Ecto neural progenitor cell (in vitro differentiated cells): ENCODE measurements at places on chromosomes 3 and 15.
A peak's percentile ranks its signal among the peaks of the same experiment; 100 is the strongest.

- DNase-seq: no peak
Observed at GRCh38 chr15:70060214-70060992, 37.3 kb downstream of the TLE3 start.

- DNase-seq: peak; percentile 86
Observed at GRCh38 chr3:133040696-133041523, 2.7 kb downstream of the TMEM108 start.

- no peak for DNase-seq
Observed at GRCh38 chr3:197692641-197693040, 44.1 kb downstream of the RUBCN start.

GRCh38 chr3:99933971-99934750 is 116.5 kb downstream of the CMSS1 start:
- DNase-seq: no peak

DNA sequence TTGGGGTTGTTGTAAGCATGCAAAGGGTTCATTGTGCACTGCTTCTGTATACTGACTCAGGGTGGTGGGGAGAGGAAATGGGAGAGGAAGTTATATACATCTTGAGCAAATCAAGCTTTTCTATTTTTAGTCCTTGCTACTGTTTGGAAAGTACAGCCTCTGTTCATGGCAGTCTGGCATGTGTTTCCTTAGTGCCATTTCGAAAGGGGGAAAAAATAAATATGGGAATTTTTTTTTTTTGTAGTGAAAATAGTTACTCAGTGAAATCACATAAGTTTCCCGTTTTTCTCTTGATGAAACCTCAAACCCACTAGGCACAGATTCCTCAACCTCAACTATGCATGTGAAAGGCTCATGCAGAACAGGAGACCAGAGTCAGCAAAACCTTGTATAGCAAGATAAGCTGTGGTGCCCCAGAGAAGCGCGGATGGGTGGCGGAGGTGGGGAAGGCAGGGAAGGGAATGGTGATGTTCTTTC is 353.3 kb downstream of the LPP start:
- no peak for DNase-seq

GRCh38 chr15:49901996-49902684 is 216.9 kb downstream of the ATP8B4 start:
- no peak for DNase-seq

DNA sequence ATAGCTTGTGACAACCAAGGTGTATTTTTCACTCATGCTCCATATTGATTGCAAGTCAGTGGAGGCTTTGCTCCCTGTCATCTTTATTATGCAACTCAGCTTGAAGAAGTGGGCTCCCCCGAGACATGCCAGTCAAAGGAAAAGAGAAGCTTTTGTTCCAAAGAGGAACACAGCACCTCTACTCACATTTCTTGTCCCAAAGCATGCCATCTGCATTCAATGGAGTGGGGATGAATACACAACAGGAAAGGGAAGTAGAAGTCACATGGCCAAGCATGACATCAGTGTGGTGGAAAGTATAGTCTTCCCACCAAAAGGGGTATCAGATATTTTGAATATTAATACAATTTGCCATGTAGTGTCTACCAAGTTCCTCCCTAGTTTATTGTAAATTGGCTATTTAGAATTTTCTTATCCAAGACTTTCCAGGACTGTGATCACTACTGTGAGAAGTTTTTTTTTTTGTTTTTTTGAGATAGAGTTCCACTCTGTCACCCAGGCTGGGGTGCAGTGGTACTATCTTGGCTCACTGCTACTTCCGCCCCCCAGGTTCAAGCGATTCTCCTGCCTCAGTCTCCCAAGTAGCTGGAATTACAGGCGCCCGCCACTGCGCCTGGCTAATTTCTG is 114.5 kb downstream of the GMPS start:
- DNase-seq: no peak

DNA sequence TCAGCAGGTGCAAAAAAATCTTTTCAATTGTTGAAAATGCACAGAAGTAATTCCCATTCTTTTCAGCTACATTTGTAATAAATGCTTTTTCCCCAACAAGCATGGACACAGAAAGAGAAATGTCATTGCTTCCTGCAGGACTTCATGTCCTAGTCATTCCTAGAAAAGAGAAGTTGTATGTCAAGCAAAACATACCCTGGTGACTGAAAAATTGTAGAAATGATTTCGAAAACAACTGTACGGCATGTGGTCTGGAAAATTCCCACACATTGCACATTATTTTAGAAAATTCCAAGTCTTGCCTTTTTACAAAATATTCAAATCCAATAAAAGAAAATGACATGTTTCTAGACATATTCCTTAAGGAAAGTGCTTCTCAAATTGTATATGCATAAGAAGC is 50.4 kb upstream of the ALCAM start:
- DNase-seq: no peak

DNA sequence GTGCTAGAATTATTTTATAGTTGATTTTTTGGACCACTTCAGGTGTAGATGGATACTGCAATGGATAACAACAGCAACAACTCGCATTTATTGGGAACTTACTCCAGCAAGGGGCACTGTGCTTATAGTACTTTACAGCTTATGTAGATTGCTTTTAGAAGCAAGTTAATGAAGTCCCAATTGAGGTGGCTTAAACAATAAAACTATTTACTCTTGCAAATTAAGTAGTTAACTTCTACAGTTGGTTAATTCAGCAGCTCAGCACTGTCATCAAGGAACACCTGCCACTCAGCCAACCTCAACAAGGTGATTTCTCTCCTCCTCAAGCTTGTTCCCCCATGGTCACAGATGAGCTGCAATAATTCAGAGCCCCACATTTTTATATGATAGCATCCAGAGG is 124.1 kb downstream of the RASA2 start:
- no peak for DNase-seq

GRCh38 chr3:85725809-85726208 is 767.0 kb downstream of the CADM2 start:
- DNase-seq: no peak

GRCh38 chr3:124999317-124999716 is 56.5 kb downstream of the HEG1 start:
- no peak for DNase-seq

GRCh38 chr3:159632851-159633250 is 355.8 kb upstream of the IL12A start:
- DNase-seq: no peak

GRCh38 chr3:23219117-23219516 is 16.0 kb downstream of the UBE2E2 start:
- no peak for DNase-seq

DNA sequence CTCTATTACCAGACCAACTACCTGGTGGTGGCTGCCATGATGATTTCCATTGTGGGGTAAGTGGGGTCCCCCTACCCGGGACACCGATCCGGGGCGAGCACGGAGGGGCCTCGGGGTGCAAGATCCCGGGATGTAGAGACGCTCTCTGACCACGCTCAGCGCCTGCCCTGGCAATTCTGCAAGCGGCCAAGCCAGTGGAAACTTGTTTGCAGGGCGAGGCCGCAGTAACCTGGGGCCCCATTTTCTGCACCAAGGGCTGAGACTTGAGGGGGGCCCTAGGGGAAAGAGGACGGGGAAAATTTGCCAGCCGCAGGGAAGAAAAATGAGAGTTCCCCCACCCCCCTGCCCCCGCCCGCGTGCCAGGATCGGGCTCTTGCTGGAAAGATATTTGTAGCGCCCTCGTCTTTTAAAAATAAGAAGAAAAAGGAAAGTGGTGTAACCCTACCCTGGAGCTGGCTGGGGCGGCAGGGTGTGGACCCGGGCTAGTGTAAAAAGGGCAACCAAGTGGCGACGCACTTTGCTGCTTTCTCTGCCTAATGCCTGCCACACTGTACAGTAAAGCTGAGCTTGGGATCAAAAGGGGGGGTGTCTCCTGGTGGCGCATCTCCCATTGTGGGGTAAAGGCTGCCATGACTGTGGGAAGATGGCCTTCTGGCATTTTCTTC is 563 bp downstream of the ARL6IP5 start:
- no peak for DNase-seq

DNA sequence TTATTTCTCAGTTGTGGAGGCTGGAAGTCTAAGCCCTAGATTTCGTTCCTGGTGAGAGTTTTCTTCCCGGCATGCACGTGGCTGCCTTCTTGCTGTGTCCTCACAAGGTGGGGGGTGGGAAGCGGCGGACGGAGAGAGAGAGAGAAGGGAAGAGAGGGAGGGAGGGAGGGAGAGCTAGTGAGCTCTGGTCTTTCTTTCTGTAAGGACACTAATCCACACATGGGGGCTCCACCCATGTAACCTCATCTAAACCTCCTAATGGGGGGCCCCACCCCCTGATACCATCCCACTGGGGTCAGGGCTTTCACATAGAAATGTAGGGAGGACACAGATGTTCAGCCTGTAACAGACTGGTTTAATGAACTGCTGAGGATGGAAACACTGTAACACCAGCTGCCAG is 7.3 kb downstream of the FBLN2 start:
- no peak for DNase-seq

- DNase-seq: no peak
Observed at GRCh38 chr3:69791106-69791505, 51.8 kb downstream of the MITF start.

- no peak for DNase-seq
Observed at GRCh38 chr15:78207641-78208340, 26.6 kb downstream of the ACSBG1 start.

DNA sequence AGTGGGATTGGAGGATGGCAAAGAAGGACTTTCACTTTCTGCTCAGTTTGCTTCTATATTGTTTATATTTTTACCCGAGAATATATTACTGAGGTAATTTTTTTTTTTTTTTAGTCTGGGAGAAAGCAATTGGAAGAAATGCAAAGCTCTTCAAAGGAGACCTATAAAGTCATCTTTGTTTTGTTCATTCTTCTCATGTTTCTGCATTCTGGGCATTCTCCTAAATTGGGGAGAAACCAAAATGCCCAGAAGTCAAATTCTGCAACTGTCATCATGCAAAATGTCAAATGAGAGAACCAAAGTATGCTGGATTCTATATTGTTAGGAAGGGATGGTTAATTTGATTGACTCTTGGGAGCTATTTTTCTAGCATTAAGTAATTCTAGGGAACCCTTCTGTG is 168.3 kb upstream of the TSC22D2 start:
- DNase-seq: no peak

DNA sequence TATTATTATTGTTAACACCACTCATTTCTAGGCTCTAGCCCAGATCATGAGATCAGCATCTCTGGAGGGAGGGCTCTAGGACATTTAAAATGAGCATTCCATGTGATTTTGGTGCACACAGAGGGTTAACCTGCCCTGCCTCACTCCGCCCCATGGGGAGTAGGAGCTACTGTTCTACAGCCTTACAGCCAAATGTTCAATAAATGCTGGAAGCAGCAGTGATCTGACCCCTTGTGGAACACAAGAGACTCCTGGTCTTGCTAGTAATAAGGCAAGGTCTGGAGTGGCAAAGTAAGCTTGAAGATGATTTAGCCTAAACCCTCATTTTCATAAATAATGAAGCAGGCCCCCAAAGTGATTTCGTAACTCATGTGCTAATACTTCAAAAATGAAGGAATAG is 166.4 kb upstream of the EOMES start:
- DNase-seq: no peak

GRCh38 chr3:170355738-170356595 is 1.5 kb upstream of the SKIL start:
- DNase-seq: peak; percentile 52

- DNase-seq: peak; percentile 38
Observed at GRCh38 chr15:100663915-100664281, 61.5 kb downstream of the ASB7 start.

GRCh38 chr3:14663396-14664135 is 11.4 kb upstream of the C3orf20 start:
- no peak for DNase-seq

DNA sequence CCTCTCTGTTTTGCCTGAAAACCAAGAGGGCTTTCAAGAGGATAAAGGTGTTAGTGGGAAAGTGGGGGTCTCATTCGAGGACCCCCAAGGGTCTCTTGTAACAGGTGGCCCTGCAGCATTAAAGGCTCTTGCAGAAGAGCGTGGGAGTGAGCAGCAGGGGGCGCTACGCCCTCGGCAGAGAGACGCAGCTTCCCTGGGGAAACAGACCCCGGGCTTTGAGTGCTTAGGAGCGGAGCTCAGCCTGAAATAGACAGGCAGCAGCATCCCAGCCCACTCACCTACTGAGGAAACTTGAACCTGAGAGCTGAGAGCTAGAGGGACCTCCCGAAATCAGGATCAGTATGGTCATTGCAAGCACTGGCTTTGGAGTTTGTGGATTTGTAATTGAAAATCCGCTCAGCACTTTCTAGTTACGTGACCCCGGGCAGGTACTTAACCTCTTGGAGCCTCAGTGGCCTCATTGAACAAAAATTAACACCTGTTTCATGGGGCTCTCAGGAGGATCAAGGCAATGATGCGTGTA is 25.7 kb downstream of the RPLP1 start:
- DNase-seq: peak; percentile 83

DNA sequence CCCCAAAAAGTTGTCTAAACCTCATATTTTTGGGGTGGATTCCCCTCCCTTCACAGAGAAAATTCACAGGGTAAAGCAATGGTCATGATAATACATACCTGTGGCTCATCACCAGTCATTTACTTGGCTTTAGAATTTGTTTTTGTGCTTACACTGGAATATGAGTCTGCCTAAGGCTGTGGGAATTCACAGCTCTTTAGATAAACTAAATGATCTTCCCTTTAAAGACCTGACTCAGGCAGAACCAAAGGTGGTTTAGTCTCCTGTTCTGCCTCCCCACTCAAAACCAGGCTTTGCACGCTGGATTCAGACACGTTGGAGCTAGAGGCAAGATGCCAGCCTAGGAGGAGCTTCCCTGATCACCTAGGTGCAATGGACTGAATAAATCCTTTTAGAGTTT is 40.3 kb upstream of the BNC1 start:
- no peak for DNase-seq

DNA sequence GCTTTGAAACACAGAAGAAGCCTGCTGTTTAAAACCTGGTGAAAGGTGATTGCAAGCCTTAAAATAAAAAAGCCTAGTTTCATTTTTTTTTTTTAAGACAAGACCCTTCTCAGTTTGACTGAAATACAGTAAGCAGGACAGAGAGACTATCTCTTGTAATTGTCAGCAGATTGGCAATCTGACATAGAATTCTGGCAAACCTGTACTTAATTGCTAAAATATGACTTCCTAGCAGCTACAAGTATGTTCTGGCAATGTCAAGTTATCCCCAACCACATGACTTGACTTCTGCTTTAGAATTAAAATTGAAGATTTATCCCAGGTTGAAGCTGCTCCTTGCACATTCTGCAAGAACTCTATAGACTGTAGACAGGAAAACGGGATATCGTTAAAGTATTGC is 232.8 kb upstream of the NR2F2 start:
- DNase-seq: no peak

DNA sequence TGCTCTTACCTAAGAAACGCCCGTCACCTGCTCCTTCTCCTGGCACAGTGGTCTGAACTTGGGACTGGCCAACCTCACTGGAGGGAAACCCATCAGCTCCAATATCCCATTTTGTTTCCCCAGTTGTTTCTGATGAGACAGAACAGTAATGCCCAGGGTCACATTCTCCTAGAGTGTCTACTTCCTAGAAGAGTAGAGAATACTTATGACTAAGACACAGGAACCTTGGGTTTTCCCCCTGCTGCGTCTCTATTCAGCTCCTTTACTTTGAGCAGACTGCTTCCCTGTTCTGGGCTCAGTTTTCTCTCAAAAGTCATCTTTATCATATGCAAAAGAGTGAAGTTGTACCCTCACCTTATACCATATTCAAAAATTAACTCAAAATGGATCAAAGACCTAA is 79.4 kb downstream of the POLR2M start:
- no peak for DNase-seq
